ENCODE measurements at places on chromosomes 7 and 10.

DNA sequence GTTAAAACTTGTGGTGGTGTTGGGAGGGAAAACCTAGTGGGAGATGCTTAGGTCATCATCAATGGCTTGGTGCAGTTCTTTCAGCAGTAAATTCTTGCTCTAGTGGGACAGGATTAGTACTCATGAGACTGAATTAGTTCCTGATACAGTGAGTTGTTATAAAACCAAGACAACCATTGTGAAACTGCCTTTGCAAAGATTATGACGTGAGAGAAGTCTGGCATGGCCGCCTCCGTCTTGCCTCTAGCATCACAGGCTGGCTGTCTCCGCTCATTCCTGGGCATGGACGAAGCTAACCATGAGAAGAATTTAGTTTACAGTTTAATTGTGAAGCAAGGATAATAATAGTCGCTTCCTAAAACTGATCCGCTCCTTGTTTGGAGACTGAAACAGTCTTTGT lies 186.4 kb downstream of the KIF20B start:
- peak; percentile 5 for DNase-seq

- DNase-seq: no peak
Observed at GRCh38 chr7:138979988-138980562, 1.1 kb downstream of the KIAA1549 start.

DNA sequence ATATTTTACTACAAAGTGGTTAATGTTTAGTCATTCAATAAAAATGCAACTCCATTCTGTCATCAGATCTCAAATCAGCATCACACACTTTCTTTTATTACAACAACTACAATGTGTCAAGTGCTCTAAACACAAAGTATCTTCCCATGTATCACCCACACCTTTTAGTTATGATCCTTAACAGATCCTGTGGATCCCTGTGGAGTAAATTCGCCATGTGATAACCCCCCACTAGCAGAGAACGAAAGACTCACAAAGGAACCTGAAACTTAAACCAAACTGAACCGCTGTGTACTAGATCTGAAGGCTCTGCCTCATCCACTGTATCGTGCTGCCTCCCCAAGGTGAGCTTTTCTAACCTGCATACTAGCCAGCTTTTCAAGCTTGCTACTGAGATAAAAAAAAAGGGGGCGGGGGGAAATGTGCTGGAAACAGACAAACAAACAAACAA lies 1.7 kb downstream of the DPY19L1 start:
- peak; percentile 45 for DNase-seq

DNA sequence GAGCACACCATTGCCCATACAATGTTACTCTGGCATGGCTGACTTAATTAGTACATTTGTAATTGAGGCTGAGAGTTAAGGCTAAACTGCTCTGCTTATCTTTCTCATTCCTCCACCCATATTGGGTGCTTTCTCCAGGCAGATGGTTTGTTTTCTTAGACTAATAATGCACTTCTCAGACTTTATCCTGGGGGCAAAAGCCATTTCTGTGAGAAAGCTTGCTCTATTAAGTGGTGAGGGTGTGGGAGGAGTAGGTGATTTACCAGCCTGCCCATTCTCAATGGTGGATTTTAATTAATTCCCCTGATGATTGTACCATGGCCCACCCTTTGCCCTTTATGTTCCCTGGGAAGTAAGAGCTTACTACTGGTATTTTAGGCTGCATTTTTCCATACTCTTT lies 174.8 kb downstream of the FOXP2 start:
- no peak for DNase-seq

GRCh38 chr7:150838965-150839650 lies 13.2 kb upstream of the AOC1 start:
- DNase-seq: no peak

DNA sequence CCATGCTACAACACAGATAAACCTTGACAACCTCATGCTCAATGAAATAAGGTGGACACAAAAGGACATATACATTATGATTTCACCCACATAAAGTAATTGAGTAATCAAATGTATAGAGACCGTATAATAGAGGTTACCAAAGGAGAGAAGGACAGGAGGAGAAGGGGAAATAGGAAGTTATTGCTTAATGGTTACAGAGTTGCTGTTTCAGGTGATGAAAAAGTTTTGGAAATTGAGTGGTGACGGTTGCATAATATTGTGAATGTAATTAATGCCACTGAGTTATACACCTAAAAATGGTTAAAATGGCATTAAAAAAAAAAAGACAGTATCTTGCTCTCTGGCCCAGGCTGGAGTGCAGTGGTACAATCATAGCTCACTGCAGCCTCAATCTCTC lies 1.5 kb upstream of the OGDH start:
- no peak for DNase-seq

GRCh38 chr10:103620352-103620740 lies 126.8 kb downstream of the NEURL1 start:
- no peak for DNase-seq

- DNase-seq: peak; percentile 22
Observed at GRCh38 chr7:43240565-43240964, 128.1 kb downstream of the HECW1 start.

- no peak for DNase-seq
Observed at GRCh38 chr10:35794703-35795102, 152.6 kb upstream of the FZD8 start.

DNA sequence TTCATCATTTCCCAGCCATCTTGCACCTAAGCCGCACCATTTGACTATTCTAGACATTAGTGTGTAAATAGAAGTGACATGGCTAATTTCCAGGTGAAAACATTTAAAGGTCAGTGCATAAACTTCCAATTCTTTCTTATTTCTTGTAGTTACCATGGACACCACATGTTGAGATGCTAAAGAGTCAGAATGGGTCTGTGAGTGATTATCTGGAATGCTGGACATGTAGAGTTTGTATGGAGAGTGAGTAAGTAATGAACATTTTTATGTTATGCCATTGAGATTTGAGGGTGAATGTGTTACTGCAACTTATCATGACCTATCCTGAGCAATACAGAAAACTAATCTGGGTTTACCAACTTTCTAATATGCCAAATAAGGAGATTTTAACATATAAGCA lies 60.4 kb downstream of the MEOX2 start:
- no peak for DNase-seq

- no peak for DNase-seq
Observed at GRCh38 chr7:112072541-112073245, 133.5 kb downstream of the DOCK4 start.

DNA sequence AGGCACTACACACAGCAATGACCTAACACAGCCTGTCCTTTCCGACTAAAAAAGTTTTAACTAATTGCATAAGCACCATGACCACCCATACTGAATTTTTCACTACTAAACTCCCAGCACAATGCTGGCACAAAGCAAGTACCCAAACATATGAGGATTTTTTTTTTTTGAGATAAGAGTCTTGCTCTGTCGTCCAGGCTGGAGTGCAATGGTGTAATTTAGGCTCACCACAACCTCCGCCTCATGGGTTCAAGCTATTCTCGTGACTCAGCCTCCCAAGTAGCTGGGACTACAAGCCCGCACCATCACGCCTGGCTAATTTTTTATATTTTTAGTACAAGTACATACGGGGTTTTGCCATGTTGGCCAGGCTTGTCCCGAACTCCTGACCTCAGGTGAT lies 5.1 kb downstream of the UBE2H start:
- peak; percentile 48 for DNase-seq

GRCh38 chr7:7913504-7913903 lies 55.1 kb upstream of the GLCCI1 start:
- no peak for DNase-seq
